Mammary epithelial cell (primary cell): ENCODE measurements at places on chromosomes 12 and 14.

GRCh38 chr14:69055999-69056788, 77.1 kb upstream of the ACTN1 start:
- DNase-seq, result peak; percentile 40

- DNase-seq, result no peak
These were observed 58.7 kb upstream of the G2E3 start for GRCh38 chr14:30500222-30500621.

DNA sequence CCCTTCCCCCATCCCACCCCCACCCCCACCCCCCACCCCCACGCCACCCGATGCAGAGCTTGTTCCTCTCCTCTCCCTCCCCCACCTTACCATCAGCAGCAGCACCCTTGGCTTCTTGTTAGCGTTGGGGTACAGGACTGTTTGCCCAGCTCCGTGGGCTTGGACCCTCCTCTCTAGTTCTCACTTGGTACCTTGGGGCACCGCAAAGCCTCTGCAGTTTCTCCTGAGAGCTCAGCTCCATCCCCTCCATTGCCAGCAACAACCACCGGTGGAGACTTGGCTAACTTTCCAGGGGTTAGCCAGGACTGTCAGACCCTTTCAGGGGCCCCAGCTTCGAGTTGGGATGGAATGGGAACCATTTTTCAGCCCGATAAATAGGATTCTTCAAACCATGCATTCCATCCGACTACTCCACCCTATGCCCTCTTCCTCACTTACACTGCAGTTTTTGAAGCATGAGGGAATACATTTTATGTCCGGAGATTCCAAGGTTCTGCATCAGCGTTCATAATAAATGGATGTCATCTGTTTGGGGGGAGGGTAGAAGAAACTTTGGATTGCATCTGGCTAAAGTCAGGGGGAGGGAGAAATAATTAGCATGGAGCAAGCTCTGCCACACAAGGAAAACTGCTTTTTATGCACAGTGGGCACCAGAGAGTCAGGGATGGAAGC, 1.1 kb downstream of the SCN8A start:
- no peak for DNase-seq

- DNase-seq, result no peak
These were observed 496 bp downstream of the PPP2R5C start for GRCh38 chr14:101761881-101762529.

- DNase-seq, result no peak
These were observed 14.1 kb downstream of the KCNH3 start for GRCh38 chr12:49552899-49553298.

DNA sequence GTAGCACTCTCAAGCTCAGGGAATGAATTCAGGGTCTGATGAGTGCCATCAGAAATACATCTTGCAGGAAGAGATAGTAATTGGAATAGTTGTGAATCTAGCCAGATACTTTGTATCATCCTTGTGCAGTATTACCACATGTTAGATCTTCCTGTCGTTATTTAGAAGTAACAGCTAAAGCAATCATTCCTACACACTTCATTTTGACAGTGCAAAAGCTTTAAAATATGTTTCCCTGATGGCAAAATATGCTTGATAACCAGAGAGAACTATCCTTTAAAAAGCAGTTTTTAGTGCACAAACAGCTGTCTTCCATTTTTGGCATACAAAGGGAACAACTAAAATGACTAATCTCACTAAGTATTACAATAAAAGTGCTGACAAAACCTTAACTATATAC, 149.5 kb upstream of the SLC38A2 start:
- no peak for DNase-seq

- DNase-seq, result no peak
These were observed 370.5 kb downstream of the RAD51B start for GRCh38 chr14:68190032-68190431.

DNA sequence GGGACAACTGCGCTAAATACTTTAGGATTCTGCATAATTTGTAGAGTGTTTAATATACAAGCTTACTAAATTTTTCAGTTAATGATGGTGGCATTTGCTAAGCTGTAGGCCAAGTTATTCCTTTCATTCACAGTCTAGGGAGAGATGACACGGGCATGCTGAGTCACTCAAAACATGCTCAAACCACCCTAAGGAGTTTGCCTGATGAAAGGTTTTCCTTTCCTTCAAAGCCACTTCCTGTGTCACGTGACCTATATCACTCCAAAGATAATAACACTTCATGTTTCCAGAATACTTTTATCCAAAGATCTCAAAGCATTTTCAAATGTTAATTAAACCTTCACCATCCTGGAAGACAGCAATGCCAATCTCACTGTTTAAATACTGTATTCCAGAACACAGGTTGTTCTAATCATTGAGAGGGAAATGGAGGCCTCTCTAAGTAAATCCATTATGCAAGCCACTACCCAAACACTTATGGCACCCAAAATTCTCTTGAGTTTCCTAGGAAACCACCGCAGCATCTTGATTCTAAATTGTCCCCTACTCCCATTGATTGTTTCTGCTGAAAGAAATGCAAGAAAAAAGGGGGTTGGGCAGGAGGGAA, 207.0 kb upstream of the CDKN3 start:
- DNase-seq, result peak; percentile 92

DNA sequence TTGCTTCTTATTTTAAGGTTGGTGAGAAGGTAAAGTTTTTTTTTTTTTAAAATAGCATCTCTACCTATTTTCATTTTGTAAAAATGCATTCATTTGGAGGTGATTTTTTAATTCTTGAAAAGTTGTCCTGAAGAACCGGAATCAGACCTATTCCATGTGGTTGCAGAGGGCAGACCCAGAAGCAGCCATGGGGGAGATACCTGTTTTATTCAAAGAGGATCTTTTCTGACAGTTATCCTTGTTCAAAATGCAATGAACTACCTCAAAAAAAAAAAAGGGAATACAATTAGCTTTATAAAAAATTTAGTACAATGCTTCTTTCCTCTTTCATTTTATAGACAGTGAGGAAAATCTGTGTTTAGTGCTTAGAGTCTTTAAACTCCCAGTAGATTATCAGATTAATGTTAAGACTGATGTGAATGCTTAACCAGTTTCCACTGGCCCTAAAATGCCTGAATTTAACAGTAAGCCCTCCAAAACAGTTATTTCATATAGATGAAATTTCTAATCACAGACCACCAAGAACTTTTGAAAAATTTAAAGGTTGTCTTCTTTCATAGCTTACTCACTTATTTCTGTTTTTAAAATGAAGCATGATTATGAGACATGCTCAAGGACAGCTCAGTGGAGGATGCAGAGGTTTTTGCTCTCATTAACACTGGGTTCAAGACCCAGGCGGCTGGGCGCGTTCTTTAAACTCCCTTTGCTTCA, 8.6 kb upstream of the NEMF start:
- DNase-seq, result no peak

DNA sequence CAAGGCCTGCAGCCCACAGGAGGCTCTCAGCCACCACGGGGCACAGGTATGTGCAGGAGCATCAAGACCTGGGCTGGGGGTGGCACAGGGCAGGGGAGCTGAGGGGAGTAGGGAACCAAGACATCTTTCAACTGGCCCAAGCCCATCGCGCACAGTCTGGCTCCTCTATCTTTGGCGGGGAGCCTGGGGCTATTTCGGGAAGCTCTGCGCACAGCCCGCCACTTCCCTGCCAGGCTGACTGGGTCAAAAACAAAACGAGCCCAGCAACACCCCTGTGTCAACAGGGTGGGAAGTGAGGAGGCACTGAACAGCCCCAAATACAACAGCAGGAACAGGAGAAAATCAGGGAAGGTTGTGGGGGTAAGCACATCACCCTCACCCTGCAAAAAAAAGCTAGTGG, 83.9 kb downstream of the ARL6IP4 start:
- no peak for DNase-seq

GRCh38 chr14:89296281-89296745, 120.7 kb downstream of the FOXN3 start:
- DNase-seq, result no peak
